ENCODE measurements at places on chromosomes 2 and 18. TPM values are rescaled to one million over a fixed set of nuclear protein-coding genes. Genes with fewer than 3 reads are reported as not detected.

DNA sequence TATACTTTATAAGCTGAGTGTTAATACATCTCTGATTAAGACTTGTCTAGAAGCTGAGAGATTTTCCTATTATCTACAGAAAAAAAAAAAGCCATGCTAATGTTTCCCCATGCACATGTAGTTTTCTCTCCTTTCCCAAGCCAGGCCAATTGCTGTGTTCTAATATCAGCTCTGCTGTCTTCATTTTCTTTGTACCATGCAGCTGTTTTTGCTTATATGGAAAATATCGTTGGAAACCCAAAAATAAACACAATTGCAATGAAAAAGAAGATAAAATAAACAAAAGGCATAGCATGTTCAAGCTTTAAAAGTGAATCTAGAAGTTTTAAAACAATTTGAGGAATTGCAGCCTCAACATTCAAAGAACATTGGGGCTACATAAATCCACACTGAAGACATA, 817.4 kb upstream of the ACVR2A start:
- DNase-seq = no peak

GRCh38 chr18:57587098-57587661, 678 bp upstream of the FECH start:
- no peak for DNase-seq

Gene NDC80
- not detected for total RNA-seq

Gene NTSR2
- 0.85 TPM for total RNA-seq

Gene RIT2
- not detected for total RNA-seq

GRCh38 chr2:437756-438393, 150.0 kb upstream of the ALKAL2 start:
- DNase-seq = no peak

- no peak for DNase-seq
Measured at GRCh38 chr18:50886929-50887328, 8.0 kb downstream of the ME2 start.

DNA sequence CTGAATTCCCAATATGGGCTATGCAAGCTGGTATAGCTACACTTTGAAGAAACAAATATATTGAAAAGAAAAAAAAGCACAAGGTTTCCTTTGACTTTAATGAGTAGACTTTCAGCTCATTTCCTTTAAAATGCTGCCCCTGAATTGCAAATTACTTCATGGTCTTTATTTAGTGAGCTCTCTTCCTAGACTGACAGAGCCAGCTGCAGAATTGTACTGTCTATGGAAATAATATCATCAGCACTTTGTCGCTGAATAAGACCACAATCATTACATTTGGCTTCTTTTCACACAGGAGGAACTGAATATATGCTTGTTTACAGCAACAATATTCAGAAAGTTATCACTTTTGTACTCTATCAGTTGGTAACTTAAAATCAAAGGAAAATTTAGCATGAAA, 41.7 kb downstream of the ARL5A start:
- DNase-seq = no peak

DNA sequence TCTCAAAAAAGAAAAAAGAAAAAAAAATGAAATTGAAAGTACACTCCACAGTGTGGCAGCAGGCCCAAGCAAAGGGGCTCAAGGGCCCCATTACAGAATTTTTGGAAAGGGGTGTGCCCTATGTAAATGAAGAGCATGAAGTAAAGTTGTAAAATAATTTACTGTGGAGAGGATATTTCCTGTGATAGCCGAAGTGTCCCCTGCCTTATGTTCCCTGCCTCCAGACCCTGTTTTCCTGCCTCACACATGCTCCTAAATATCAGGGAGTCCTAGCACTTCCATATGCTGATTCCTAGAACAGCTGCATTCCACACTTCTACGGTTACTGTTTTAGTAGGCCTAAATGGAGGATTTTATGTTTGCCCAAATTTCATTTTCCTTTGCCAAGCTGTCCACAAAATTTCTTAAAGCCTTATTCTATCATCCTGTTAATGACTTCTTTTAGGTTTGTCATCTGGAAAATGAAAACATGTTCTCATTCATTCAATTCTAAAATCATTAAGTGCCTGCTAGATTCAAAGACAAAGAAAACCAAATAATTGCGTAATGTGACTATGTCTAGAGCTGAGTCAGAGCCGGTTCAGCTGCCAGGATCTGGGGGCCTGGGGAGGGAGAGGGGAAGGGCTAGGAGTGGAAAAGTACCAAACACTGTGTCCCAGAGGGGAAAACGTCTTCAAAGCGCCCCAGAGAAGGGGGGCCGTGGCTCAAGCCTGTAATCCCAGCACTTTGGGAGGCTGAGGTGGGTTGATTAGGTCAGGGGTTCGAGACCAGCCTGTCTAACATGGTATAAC, 25.9 kb upstream of the IMPA2 start:
- no peak for DNase-seq

Gene AQP12A
- not detected for total RNA-seq

DNA sequence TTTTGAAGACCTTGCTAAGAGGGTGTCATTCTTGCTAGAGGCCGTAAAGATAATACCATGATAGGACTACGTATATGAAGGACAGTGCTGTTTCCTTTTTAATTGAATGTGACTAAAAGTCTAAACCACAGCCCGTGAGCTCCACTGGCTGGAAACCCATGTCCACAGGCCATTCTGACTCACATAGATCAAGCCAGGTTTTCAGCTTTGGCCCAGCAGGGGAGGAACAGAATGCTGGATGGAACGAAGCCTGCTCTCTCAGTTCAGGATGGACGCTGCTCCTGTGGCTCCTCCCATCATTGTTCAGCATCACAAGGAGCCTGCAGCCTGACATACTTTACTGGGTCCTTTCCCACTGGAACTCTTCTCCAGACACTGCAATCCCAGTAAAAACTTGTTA, 47.6 kb downstream of the ALPK2 start:
- DNase-seq = no peak

- DNase-seq = peak; percentile 26
Measured at GRCh38 chr2:179525340-179525739, 260.7 kb upstream of the SESTD1 start.

DNA sequence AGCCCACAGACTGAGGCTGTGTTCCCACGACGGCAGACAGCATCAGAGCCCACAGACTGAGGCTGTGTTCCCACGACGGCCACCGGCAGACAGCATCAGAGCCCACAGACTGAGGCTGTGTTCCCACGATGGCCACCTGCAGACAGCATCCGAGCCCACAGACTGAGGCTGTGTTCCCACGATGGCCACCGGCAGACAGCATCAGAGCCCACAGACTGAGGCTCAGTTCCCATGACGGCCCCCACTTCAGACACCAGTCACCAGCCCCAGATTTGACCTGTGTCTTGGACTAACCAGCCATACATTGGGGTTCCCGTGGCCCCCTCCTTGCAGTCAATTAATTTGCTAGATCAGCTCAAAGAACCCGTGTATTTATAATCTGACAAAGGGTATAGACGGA, 57.8 kb upstream of the SNTG2 start:
- no peak for DNase-seq

DNA sequence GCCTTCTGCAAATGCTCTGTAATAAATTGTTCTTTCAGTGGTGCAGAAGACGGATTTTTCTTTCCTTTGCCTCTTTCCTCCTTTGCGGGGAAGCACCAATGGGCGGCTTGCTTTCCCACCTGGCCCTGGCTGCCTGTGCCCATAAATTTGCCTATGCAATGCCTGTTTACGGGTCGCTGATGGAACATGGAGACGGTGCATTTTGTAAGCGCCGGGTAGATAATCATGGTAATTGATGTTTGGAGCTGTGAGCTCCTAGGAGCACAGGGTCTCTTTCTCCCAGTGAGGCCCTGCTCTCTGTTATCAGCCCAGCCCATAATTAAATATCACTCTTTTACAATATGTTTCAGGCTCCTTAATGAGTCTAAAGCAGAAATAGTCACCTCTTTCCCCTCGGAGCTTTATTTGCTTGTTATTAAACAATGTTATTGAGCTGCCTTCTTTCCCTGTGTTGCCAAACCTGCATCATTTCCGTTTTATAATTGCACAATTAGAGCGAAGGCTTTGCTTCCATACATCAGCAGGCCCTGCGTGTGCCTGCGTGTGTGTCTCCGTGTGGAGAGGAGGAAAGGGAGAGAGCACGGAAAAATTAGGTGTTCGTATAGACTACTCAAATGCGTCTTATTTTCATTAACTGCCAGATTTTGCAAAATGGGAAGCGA, 437.4 kb upstream of the POU3F3 start:
- no peak for DNase-seq

- DNase-seq = no peak
Measured at GRCh38 chr18:10378688-10379420, 75.6 kb upstream of the APCDD1 start.

GRCh38 chr2:215405722-215406581, 29.9 kb downstream of the FN1 start:
- no peak for DNase-seq

GRCh38 chr18:76450452-76451395, 44.3 kb downstream of the ZNF516 start:
- peak; percentile 55 for DNase-seq

Measured in gastrocnemius medialis (tissue), 4 donors.